ENCODE measurements at places on chromosomes 7 and 10.

DNA sequence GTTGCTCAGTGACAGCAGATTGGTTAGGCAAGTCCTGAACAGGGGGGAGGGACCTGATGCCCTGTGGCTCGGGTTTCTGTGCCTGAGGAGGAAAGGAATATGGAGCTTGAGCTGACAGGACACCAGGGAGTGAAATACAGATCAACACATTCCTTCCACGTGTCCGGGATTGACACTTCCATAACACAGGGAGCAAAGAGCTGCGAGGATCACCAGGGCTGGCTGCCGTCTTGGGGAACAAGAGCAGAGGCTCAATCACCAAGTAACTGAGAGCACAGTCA is 36.7 kb upstream of the EFCAB10 start:
- no peak for DNase-seq

- DNase-seq: peak; percentile 62
These were observed 187.8 kb downstream of the FAM107B start for GRCh38 chr10:14586901-14587300.

GRCh38 chr7:1579481-1580421 is 9.9 kb upstream of the PSMG3 start:
- DNase-seq: peak; percentile 52

- DNase-seq: no peak
These were observed 70.4 kb upstream of the AOAH start for GRCh38 chr7:36794689-36795088.

GRCh38 chr10:93245147-93245546 is 171.5 kb downstream of the CYP26A1 start:
- no peak for DNase-seq

DNA sequence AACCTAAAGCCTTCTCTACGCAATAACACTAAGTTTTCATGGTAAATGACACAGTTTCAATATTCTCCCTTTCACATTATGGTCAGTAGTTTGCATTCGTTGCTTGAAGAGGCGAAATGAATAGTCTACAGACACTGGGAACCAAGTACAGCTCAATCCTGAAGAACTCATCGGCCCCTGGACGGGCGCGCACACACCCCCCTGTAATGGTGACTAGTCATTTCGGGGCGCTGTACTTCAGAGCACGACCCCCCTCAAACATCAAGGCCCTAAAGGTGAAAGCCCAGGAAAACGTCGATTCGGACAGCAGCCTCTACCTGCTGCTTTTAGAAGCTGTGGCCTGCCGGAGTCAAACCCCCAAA is 1.0 kb downstream of the NT5C2 start:
- DNase-seq: no peak

DNA sequence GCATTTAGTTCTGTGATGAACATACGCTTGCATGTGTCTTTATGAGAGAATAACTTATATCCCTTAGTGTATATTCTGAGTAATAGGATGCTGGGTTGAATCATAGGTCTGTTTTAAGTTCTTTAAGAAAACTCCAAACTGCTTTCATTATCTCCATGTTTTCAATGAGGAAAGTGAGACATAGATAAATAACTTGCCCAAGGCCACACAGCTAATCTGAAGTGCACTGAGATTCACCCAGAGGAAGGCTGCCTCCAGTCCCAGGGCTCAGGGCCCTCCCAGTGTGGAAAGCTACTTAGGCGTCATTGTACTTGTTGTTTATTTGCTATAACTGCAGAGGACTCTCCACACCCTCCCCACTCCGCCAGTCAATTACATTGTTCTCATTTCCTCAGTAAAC is 126.7 kb downstream of the INHBA start:
- no peak for DNase-seq

Data from effector CD8-positive, alpha-beta T cell (primary cell).